ENCODE measurements at places on chromosomes 16 and 17.
A peak's percentile ranks its signal among the peaks of the same experiment; 100 is the strongest.

- DNase-seq, result no peak
These were observed 2.7 kb downstream of the ORMDL3 start for GRCh38 chr17:39924691-39925055.

GRCh38 chr16:89020925-89021595, 44.1 kb upstream of the CBFA2T3 start:
- no peak for DNase-seq

DNA sequence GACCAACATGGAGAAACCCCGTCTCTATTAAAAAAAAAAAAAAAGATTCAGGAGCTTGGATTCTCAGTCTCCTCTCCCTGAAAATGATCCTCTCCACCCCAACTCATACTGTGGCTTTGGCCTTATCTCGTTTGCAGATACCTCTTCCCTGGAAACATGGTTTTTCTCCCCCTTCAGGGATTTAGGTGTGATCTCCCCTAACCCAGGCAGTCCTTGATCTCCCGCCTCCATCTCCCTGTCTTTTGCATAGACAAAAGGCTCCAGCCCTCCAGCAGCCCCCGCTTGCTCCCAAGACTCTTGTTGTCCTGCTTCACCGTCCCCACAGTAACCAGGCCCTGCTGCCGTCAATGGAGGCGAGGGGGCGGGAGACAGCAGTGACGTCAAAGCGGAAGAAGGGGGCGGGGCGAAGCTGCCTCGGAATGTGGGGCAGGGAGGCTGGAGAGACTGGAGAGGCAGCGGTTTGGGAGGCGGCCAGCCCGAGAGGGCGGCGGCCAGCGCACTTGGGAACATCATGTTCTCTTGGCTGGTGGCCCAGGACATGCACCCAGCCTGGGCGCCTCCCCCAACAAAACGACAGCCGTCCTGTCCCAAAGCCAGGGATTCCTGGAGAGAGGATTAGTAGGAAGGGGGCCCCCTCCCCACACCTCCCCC, 1.9 kb upstream of the PER1 start:
- peak; percentile 83 for DNase-seq

GRCh38 chr17:61834610-61835009, 28.7 kb downstream of the BRIP1 start:
- no peak for DNase-seq

DNA sequence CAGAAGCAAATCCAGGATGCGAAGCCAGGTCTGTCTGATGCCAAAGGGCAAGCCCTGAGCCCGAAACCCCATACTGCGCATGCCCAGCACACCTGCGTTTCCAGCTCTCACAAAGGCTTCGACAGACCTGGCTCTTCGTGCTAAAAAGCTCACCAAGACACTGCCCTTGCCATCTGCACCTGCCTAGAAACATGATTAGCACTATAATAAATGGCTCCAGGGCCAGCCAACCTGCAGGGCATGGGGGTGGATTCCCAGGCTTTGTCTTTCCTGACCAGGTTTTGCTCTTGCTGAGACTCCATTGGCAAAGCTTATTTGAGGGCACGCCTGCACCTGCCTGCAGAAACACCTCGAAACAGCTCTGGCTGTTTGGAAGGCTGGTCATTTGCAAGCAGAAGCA, 14.4 kb upstream of the PLD6 start:
- DNase-seq, result no peak

DNA sequence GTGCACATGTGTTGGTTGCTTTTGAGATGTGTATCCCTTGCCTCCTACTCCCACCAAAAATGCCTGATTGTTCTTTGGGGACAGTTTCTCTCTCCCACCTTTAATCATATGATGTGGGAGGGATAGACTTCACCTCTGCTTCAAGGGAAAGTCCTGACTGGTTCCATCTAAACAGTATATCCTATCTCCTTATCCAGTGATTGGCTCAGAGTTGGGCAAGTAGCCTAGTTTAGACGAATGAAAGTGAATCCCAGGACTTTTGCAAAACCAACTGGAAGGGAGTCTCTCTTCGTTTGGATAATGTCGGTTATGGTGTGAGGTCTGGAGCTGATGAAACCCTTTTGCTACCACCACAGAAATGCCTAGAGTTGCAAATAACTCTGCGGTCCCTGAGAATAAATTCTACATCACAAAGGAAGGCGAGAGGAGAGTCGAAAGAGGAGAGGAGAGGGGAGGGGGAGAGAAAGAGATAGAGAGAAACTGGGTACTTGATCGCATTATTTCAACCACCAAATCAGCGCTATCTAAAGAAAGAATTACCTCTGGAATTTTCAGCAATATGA, 77.1 kb upstream of the SALL1 start:
- no peak for DNase-seq

- DNase-seq, result no peak
These were observed 35.1 kb downstream of the GRB2 start for GRCh38 chr17:75370286-75370915.

DNA sequence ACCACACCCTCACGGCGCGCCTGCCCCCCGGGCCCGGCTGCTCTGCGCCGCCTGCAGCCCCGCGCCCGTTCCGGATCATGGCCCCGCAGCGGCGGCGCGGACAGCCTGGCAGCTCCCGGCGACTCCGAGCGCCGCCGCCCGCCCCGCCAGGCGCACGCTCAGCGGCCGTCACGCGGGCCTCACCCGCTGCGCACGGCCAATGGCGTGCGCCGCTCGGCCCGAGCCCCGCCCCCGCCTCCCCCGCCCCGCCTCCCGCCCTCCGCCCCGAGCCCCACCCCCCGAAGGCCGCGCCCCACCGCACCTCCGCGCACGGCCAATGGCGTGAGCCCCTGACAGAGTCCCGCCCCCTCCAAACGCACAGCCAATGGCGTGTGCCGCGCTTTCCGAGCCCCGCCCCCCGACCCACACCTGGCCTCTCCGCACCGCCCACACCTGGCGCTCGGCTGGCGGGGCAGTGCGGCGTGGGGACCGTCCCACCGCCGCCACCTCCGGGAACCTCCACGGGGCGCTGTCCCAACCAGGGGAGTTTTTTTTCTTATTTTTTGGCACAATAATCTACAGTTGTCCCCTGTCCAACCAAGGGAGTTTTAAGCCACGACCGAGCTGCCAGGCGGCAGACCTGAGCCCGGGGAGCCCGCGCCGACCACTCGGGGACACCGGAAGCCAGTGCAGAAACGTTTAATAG, at the start of gene PCYT2:
Gene PCYT2 (minus strand): TSS at position 123 of the 685 bp plus-strand sequence. CDS start 44 bp downstream, at position 79.
- DNase-seq, result peak; percentile 82

- no peak for DNase-seq
These were observed 9.5 kb upstream of the MRC2 start for GRCh38 chr17:62617894-62618472.
